T follicular helper cell (primary cell): ENCODE measurements at places on chromosomes 7 and 10.

- no peak for DNase-seq
These were observed 247.3 kb upstream of the LYZL1 start for GRCh38 chr10:29041616-29042015.

DNA sequence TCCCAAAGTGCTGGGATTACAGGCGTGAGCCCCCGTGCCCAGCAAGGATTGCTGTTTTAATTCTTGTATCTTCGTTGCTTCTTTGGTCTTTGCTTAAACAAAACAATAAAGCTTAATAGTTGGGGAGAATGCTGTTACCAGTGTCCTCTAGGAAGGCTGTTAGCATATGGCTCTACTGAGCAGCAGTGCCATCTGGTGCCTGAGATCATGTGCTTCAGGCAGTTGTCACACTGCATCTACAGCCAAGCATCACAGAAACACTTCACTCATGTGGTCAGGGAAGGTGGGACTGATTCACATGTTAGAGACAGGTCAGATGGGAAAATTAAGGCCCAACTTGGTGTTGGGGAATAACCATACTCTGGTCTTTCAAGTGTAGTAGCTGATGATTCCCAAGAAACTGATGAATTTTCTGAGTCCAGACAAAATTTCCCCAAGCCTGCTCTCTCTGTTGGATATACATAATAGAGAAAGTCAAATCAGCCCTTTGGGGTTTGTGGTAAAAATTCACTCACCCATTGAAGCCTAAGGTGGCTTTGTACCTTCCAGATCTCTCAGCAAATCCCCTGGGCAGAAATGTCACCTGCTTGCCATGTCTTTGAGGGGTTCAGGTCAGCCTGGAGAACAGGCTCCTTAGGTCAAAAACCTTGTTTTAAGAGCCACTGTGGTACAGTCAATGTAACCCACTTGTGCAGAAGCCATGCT, 28.4 kb downstream of the UBE2D4 start:
- no peak for DNase-seq

GRCh38 chr10:17120694-17121093, 8.9 kb downstream of the CUBN start:
- DNase-seq = no peak

GRCh38 chr7:95102662-95103061, 195.3 kb downstream of the PPP1R9A start:
- DNase-seq = no peak
